ENCODE measurements at places on chromosomes 7 and 10.

DNA sequence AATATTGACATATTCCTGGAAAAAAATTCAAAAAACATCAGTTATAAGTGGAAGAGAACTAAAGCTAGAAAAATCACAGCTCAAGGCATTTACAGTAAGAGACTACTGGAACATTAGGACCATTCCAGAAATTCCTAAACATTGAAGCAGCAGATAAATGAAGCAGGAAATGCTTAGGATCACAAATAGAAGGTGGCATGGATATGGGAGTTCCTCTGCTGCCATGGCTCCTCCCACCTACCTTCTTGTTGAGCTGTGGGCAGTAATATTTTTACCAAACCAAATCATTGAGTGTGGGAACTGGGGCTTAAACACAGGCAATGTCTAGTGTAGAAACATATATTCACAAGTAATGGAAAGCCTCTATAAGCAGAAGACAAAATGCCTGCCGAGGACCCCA, 292.8 kb downstream of the ANKRD7 start:
- DNase-seq: no peak

- DNase-seq: no peak
Measured at GRCh38 chr10:34017281-34017680, 682.8 kb upstream of the NRP1 start.

DNA sequence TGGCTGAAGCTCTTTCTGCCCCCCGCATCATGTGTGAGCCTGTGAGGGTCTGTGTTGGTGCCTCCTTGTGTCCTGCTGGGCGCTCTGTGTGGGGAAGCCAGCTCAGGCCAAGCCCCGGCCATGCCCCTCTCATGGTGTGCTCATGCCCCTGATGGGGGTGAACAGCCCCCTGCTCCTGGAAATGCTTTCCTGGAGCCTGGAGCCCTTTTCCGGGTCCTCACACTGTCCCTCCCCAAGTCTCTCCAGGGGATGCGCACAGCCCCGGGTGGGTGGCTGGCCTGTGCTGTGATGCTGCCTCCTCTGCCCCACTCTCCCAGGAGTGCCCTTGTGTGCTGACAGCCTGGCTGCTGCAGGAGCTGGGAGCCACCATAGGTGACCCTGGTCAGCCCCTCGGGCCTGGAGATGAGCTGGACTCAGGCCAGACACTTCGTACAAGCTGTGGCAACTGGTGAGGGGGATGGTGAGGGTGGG, 20.8 kb upstream of the ZNF862 start:
- no peak for DNase-seq

DNA sequence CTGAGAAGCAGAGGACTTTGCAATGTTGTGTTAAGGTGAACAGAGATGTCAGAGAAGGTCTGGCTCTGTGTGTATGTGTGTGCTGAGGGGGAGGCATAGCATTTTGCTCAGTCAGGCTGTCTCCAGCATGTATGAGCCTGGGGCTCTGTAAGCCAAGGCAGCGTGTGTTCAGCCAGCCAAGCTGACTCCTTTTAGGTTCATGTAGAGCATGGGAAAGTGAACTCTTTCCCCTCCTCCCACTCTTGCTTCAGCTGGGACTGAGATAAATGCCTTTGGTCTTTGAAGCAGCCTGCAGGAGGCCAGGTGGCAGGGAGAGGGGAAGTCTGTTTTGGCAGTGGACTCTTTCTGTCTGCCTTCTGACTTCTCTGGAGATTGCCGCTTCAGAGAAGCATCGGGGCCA, 3.8 kb downstream of the SFXN2 start:
- no peak for DNase-seq

DNA sequence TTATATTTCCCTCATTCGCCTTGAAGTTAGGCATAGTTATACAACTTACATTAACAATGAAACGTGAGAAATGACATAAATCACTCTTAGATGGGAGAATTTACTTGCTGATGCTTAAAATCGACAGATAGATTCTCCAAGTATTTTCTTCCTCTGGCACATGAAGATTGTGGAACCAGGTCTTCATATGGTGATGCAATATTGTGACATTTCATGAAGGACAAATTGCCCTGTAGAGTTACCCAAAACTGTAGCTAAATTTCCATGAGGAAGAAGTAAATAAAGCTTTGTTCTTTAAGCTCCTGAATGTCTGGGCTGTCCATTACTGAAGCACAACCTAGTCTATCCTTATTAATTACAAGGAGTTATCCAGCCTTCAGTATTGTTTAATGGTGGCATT, 353.1 kb downstream of the THSD7A start:
- DNase-seq: no peak

GRCh38 chr10:20769481-20769880, 127.6 kb downstream of the NEBL start:
- DNase-seq: no peak

DNA sequence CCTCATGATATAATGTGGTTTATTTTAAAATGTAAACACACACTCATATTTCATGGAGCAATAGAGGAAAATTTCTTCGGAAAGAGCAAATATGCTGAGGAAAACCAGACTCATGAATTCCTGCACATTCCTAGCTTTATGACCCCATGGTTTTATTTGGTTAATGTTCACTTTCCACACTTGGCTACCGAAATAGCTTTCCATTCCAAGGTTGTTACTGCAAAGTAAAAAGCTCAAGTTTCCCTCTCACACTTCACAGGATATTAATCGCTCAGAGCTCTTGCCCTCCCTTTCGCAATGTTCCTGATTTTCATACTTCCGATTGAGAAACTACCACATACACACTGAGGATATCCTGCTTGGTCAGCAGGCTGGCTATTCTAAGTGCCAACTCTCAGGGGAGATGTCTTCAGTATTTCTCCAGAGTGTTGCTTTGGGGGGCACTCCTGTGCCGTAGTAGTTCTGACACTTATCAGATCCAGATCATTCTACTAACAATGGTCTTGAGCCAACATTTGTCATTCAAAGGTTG, 77.5 kb upstream of the STEAP1B start:
- DNase-seq: no peak

- DNase-seq: no peak
Measured at GRCh38 chr10:2049560-2049959, 312.2 kb upstream of the ADARB2 start.

DNA sequence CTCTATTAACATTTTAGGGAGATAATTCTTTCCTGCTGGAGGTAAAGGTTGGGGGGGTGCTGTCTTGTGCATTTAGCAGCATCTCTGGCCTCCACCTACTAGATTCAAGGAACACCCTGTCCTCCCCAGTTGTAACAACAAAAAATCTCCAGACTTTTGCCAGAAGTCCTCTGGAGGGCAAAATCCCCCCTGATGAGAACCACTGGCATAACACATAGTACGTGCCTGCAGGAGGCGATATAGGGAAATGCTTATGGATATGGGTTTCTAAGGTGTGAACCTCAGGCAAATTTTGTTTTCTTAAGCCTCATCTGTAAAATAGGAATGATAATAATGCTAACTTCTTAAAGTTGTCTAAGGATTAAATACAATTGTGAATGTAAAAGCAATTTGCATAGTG, 2.9 kb upstream of the OSBPL3 start:
- DNase-seq: no peak

- no peak for DNase-seq
Measured at GRCh38 chr10:59868696-59869593, 37.4 kb downstream of the CCDC6 start.
